ENCODE measurements at places on chromosomes 6 and 20.

GRCh38 chr6:53461041-53461656 lies 83.8 kb downstream of the GCLC start:
- no peak for DNase-seq

DNA sequence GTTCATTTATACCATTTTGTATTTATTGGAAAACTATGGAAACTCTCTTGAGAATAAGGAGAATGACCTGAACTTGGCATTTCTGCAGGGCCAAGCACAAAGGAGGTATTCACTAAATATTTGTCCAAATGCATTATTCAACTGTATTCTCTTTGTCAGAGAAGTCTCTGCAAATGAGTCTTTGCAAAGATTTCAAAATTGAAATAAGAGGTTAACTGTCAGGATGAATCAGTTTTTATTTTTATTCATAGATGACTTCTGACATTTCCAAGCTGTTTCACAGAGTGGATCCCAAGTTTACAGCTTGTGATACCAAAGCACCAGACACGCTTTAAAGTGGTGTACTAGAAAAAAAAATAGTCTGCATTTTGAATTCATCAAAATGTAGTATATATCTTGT lies 131.6 kb downstream of the UTRN start:
- DNase-seq = no peak

- no peak for DNase-seq
Measured at GRCh38 chr6:4159491-4159890, 24.1 kb upstream of the ECI2 start.

DNA sequence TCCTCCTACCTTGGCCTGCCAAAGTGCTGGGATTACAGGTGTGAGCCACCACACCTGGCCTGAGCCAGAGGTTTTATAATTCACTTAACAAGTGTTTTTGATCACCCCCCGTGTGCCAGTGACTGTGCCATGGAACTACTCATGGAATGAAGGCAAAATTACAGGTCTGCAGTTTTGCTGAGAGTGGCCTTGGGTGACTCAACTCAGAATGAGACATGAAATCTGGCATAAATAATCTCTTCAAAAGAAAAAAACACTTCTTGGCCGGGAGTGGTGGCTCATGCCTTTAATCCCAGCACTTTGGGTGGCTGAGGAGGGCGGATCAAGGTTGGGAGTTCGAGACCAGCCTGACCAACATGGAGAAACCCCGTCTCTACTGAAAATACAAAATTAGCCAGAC lies 166.9 kb upstream of the SALL4 start:
- DNase-seq = no peak

DNA sequence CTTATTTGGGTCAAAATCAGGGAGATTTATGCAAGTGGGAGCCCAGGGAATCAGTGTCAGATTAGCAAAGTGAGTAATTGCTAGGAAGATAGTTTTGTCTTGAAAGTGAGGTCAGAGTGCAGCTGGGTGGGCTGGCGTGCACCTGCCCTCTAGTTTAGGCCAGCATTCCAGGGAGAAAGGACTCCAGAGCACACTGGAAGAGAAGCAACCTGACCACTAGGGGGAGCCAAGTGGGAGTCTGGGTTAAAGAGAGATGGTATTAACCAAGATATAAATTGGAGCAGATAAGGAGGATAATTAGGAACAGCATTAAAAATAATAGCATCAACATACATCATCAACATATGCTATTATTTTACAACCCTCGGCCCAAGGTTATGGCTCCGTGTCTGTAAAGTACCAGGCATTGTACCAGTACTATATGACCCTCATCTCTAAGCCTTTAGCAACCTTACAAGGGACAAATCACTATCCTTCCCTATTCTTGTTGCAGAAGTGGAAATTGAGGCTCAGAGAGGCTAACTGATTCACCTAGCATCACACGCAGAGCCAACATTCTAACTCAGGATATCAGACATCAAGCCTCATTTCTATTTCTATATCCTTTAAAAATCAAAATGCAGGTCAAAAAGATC lies 57.8 kb downstream of the SLC2A10 start:
- DNase-seq = no peak

DNA sequence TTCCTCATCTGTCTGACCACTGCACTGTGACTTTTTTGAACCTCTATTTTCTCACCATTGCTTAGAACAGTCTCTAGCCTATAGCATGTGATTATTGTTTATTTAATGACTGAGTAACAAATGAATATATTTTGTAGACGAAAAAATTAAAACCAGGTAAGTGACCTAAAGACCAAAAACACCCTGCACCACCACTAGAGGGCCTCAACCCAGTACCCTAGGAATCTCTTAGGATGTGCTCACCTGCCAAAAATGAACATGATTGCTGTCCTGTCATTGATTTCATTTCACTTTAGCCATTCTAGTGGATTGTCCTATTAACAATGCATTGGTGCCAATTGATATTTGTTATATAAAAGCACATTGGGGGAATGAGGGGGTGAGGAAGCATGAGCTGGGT lies 199.1 kb downstream of the COL9A1 start:
- no peak for DNase-seq

DNA sequence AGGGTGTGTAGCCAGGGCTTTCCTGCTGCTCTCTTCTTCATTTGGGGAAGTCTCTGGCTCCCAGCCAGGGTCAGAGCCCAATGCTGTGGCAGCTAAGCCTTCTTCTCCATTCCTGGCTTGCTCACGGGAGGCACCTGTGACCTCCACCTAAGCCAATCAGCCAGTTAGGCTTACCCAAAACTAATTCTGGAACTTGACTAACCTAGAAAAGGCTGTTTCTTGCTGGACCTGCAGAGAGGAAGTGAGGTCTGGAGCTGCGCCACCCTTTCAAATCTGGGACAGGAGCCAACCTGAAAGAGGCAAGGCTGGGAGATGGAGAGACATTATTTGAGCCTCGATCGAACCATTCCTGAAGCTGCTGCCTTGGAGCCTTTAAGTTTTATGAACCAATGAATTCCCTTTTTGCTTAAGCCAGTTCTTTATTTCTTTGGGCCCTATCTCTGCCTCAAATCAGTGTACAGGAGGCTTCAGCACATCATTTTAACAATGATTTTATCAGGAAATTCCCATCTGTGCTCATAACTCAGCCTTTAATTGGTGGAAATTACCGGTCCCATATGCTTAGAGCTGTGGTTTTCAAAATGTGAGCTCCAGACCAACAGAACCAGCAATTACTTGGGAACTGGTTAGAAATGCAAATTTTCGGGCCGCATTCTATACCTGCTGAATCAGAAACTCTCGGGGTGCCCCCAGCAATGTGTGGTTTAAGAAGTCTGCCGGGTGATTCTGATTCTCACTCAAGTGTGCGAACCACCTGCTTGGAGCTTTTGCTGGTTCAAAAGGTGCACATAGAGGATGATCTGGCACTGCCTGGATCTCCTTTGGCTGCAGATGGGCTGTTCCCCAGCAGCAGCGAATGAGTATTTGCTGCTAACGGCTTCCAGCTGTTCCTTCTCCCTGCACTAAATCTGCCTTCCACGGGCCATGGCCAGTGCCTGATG lies 97.4 kb upstream of the RNF24 start:
- DNase-seq = no peak

DNA sequence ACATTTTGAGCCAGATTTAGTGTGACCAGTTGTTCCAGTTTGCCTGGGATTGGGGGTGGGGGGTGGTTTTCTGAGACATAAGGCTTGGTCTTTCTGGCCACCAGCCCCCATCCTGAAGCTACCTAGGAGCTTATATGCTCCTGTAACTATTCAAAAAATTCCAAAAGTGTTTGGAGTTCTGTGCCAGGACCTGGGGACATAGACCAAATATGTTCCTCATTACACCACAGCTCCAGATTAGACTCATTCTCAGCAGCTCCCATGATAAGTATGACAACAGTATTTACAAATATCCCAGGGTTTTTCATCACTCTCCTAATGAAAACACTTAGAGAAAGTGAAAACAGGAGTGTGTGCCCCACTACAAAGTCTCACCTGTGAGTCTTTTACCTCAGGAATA lies 37.8 kb upstream of the RNF144B start:
- DNase-seq = no peak

DNA sequence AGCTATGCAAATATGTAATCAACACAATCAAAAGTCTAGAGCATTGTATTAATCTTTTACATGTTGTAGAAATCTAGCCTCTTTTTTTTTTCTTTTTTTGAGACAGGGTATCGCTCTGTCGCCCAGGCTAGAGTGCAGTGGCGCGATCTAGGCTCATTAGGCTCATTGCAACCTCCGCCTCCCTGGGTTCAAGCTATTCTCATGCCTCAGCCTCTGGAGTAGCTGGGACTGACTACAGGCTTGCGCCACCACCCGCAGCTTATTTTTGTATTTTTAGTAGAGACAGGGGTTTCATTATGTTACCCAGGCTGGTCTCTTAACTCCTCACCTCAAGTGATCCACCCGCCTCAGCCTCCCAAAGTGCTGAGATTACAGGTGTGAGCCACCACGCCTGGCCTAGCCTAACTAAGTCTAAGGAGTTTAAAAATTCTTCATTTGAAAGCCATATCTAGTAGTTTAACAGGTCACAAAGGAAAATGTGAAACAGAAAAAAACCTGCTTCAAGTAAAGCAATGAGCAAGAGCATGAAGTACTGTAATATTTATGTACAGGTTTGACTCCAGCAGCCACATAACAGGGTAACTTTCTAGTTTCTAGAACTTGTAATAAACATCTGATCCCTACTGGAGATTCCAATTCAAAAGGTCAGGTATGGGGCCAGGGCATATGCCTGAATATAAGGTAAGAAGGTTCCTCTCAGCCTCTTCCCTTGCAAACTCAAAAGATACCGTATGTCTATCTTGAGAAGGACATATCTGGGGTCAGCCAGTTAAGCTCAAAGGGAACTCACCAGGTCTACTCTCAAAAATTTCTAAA lies 4.4 kb downstream of the CPNE1 start:
- no peak for DNase-seq

GRCh38 chr6:44925100-44925739 lies 402.9 kb upstream of the RUNX2 start:
- peak; percentile 22 for DNase-seq

- no peak for DNase-seq
Measured at GRCh38 chr6:169589699-169590257, 112.1 kb downstream of the WDR27 start.

GRCh38 chr6:35955970-35956369 lies 35.1 kb upstream of the SRPK1 start:
- DNase-seq = no peak
